ENCODE measurements at places on chromosomes 5 and 9. TPM values are rescaled to one million over a fixed set of nuclear protein-coding genes. Genes with fewer than 3 reads are reported as not detected.

C5orf34 gene
- 11.8 TPM for polyA plus RNA-seq

WDR70 gene
- 35.8 TPM for polyA plus RNA-seq

RIOK2 gene
- 64.7 TPM for polyA plus RNA-seq

TEK gene
- polyA plus RNA-seq: not detected

AUH gene
- polyA plus RNA-seq: 5.0 TPM

FOXD4L6 gene
- not detected for polyA plus RNA-seq

KCNV2 gene
- polyA plus RNA-seq: not detected

COMMD10 gene
- 36.9 TPM for polyA plus RNA-seq

PCDHB3 gene
- not detected for polyA plus RNA-seq

- H3K27ac ChIP-seq: no peak overlapping the region
- H3K36me3 ChIP-seq: no peaks in the 10 kb centered on the region
- no peak overlapping the region for H3K4me3 ChIP-seq
- H3K27me3 ChIP-seq: no peaks in the 10 kb centered on the region
- H3K4me1 ChIP-seq: no peaks in the 10 kb centered on the region
Measured at GRCh38 chr5:51484326-51484725, 101.1 kb downstream of the ISL1 start.

DNA sequence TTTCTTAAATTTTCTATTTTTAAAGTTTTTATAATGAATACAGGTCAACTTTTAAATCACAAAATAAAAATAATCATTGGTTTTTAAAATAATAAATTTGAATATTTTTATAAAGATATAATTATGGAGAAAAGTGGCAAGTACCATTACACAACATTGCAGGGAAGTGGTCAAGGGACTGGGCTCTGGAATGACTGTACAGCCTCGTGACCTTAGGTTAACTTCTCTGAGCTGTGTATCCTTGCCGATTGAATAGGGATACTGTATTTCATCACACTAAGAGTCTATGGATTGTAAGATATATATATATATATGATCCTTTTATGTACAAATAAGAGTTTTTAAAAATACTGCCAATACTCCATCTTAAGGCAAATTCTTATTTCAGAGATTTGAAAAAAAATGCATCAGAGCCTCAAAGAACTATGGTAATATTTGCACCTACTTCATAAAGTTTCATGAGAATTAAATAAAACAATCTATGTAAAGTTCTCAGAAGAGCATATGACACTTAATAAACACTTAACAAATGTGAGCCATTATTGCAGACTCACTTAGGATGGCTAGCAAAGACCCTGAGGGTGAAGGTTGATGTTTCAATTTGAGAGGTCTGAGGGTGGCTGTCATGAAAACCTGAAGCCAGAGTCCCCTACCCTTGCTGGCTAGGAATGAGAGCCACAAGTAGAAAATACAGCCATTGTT, 136.5 kb downstream of the CCDC192 start:
- H3K36me3 ChIP-seq: no peaks in the 10 kb centered on the region
- H3K27ac ChIP-seq: no peak overlapping the region
- no peak overlapping the region for H3K4me3 ChIP-seq
- H3K27me3 ChIP-seq: no peaks in the 10 kb centered on the region
- H3K4me1 ChIP-seq: no peaks in the 10 kb centered on the region

GRCh38 chr9:130110596-130111021, 56.9 kb downstream of the GPR107 start:
- H3K27me3 ChIP-seq: no peaks in the 10 kb centered on the region
- H3K4me3 ChIP-seq: no peak overlapping the region
- peaks cover 6% of the 10 kb centered on the region for H3K4me1 ChIP-seq
- no peak for DNase-seq

DNA sequence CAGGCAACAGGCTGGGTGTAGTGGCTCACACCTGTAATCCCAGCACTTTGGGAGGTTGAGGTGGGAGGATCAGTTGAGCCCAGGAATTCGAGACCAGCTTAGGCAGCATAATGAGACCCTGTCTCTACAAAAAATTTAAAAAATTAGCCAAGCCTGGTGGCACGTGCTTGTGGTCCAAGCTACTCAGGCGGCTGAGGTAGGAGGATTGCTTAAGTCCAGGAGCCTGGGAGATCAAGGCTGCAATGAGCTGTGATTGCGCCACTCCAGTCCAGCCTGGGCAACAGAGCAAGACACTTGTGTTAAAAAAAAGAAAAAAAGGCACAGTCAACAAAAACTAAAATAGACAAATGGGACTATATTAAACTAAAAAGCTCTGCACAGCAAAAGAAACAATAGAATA, 29.3 kb downstream of the ATP6V0E1 start:
- H3K4me3 ChIP-seq: no peak overlapping the region
- no peak for DNase-seq

DNA sequence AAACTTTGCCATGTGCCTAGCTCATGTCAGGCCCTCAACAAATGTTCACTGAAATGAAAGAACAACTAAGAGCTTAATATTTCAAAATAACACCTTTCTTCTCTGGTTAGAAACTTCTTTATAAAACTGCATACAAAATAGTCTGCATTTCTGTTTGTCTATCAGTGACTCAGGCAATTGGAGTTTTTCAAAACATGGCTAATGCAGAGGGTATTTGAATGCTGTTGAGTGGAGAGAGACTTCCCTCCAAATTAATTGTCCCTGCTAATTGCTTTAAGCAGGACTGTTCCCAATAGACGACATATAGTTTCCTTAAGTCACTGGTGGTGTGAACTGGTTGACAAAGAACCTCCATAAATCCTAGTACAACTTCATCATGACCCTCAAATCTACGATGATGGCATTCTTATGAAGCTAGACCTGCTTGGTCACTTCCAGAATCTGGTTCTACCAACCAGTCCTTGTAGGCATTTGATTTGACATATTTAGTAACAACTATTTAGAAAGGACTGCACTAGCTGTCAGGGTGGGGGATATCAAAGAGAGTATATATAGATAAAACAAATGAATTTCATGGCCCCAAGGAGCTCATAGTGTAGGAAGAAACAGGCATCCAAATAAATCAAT, 84.5 kb downstream of the PRLR start:
- H3K36me3 ChIP-seq: no peaks in the 10 kb centered on the region
- H3K27me3 ChIP-seq: no peaks in the 10 kb centered on the region
- no peaks in the 10 kb centered on the region for H3K4me1 ChIP-seq
- DNase-seq: no peak
- no peak overlapping the region for H3K4me3 ChIP-seq
- H3K27ac ChIP-seq: no peak overlapping the region

- no peaks in the 10 kb centered on the region for H3K36me3 ChIP-seq
- H3K4me1 ChIP-seq: peaks cover 6% of the 10 kb centered on the region
- no peak overlapping the region for H3K27ac ChIP-seq
- no peak for DNase-seq
- no peaks in the 10 kb centered on the region for H3K27me3 ChIP-seq
Measured at GRCh38 chr5:131974622-131974955, 29.1 kb upstream of the MEIKIN start.

- no peaks in the 10 kb centered on the region for H3K36me3 ChIP-seq
- no peaks in the 10 kb centered on the region for H3K4me1 ChIP-seq
- no peak for DNase-seq
Measured at GRCh38 chr5:90696153-90696552, 137.6 kb downstream of the ADGRV1 start.

- DNase-seq: no peak
- H3K4me3 ChIP-seq: no peak overlapping the region
- no peaks in the 10 kb centered on the region for H3K27me3 ChIP-seq
- H3K36me3 ChIP-seq: no peaks in the 10 kb centered on the region
- no peaks in the 10 kb centered on the region for H3K4me1 ChIP-seq
Measured at GRCh38 chr5:73522989-73523388, 24.7 kb downstream of the BTF3 start.

DNA sequence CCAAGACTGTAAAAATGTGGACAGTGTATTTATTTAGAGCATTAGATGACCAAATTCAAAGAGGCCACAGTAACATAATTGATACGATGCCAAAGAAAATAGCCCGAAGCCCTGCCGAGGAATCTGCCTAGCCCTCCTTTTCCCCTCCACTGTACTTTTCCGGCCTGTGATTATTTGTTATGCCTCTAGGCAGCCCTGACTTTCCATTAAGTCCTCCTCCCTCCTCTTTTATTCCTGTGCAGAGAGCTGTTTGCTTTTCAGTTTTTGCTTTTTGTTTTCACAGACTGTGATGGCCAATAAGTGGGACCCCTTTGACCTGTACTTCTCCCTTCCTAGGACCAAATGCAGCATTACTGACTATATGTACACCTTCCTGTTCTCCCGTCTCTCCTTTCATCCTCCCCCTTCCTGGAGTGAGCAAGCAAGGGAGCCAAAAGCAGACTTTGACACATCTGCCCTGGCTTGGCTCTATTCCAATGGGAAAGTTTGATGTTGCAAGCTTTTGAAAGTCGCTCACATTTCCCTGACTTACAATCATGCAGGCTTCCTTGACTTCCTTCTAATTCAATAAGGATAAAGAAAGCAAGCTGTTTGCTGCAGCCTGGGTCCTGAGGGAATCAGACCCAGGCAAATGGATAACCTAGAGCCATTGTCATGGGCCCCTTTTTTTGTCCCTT, 76.1 kb downstream of the NREP start:
- no peak overlapping the region for H3K27ac ChIP-seq
- H3K4me3 ChIP-seq: no peak overlapping the region

GRCh38 chr5:116579144-116579543, 4.5 kb upstream of the SEMA6A start:
- no peak overlapping the region for H3K4me3 ChIP-seq
- peaks cover 14% of the 10 kb centered on the region for H3K4me1 ChIP-seq
- no peak overlapping the region for H3K27ac ChIP-seq

DNA sequence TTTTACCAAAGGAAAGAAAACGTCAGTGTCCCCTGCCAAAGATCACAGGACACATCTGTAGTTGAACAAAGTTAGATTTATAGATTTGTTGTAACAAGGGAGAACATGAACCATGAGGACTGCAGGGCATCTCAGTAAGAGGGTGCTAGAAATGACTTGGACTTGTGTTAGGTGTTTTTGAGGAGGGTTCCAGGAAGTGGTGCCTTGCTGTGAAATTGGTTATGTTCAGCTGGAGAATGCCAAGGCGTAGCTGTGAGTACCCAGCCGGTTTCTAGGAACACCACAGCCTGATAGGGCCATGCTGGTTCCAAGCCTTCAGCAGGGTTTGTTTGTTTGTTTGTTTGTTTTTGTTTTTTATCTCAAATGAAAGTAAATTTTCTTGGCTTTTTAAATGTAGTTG, 5.3 kb downstream of the SPEF2 start:
- no peak overlapping the region for H3K27ac ChIP-seq
- no peaks in the 10 kb centered on the region for H3K36me3 ChIP-seq
- DNase-seq: no peak
- H3K4me1 ChIP-seq: no peaks in the 10 kb centered on the region

GRCh38 chr5:33032271-33033070, 321.4 kb downstream of the NPR3 start:
- H3K27ac ChIP-seq: no peak overlapping the region
- no peak for DNase-seq
- H3K4me3 ChIP-seq: no peak overlapping the region
- H3K4me1 ChIP-seq: no peaks in the 10 kb centered on the region
- no peaks in the 10 kb centered on the region for H3K36me3 ChIP-seq

- no peaks in the 10 kb centered on the region for H3K27me3 ChIP-seq
- peaks cover 17% of the 10 kb centered on the region for H3K36me3 ChIP-seq
- H3K4me3 ChIP-seq: no peak overlapping the region
- no peaks in the 10 kb centered on the region for H3K4me1 ChIP-seq
Measured at GRCh38 chr5:14458414-14458813, 123.2 kb upstream of the OTULINL start.

Measured in GM12878 (cell line).